ENCODE measurements at places on chromosomes 16 and 17. TPM values are rescaled to one million over a fixed set of nuclear protein-coding genes. Genes with fewer than 3 reads are reported as not detected.

The GSDMA gene
- not detected for total RNA-seq

The BCO1 gene
- total RNA-seq, result not detected

The CEP295NL gene
- 0.55 TPM for total RNA-seq

The KRTAP1-5 gene
- total RNA-seq, result not detected

DNA sequence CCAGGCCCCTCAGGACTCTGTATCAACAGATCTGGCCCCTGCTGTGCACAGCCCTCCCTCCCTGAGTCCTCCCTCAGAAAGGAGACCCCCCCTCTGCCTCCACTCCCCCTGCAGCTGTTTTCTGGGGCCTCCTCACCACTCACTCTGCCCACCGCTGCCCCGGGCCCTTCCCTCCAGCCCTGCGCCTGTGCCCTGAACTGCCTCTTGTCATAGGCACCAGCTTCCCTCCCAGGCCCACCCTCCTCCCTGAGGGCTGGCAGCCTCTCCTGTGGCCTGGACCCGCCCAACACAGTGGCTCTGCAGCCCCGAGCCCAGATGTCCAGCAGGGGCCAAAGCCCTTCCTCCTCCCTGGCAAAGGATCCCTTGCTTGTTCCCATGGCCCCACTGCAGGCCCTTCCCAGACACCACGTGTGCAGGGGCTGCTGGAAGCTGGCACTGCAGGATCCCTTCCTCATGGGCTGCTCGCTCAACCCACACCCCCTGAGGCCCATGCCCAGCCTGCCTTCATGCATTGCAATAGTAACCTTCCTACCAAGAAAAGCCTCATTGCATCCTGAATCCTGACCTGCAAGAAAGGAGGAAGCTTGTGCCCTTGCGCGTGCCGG is 25.8 kb downstream of the GNPTG start:
- no peak for DNase-seq

GRCh38 chr16:54654429-54654828 is 276.2 kb upstream of the IRX5 start:
- DNase-seq, result no peak

GRCh38 chr16:88629835-88630234 is 8.5 kb upstream of the IL17C start:
- no peak for DNase-seq

GRCh38 chr17:21278450-21279197 is 5.9 kb upstream of the MAP2K3 start:
- DNase-seq, result no peak
